ENCODE measurements at places on chromosomes 3 and 15. TPM values are rescaled to one million over a fixed set of nuclear protein-coding genes. Genes with fewer than 3 reads are reported as not detected.

- DNase-seq: peak; percentile 62
Observed at GRCh38 chr3:45010811-45011333, 15.2 kb upstream of the CLEC3B start.

FSIP1 gene
- 2.6 TPM for total RNA-seq

THPO gene
- total RNA-seq: 0.86 TPM

EFCAB12 gene
- total RNA-seq: not detected

GRCh38 chr15:85024509-85025336 lies 43.1 kb downstream of the PDE8A start:
- DNase-seq: peak; percentile 60

- no peak for DNase-seq
Observed at GRCh38 chr3:115348412-115348811, 201.3 kb upstream of the ZBTB20 start.

DNA sequence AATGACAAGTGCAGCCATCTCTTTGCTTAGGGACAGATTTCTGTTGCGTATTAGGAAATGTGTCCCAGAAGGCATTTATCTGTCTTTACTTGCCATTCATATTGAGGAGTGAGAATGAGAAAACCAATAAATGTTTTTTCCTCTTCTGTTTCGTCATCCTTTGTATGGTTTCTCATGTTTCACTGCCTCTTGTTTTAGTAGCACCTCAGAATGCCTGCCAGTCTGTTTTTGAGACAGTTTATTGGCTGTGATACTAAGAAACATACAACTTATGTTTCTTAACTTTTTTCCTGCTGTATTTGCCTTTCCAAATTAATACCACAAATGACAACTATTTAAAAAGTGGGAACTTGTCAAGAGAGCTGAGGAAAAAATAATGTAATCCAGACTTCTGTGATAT lies 390.2 kb upstream of the GOLIM4 start:
- no peak for DNase-seq

EPHB3 gene
- 3.5 TPM for total RNA-seq

All from fibroblast of villous mesenchyme (primary cell).